ENCODE measurements at places on chromosomes 13 and 19. TPM values are rescaled to one million over a fixed set of nuclear protein-coding genes. Genes with fewer than 3 reads are reported as not detected.

- no peaks in the 10 kb centered on the region for H3K27me3 ChIP-seq
- no peak overlapping the region for H3K27ac ChIP-seq
- no peak overlapping the region for H3K4me3 ChIP-seq
- DNase-seq = no peak
- H3K4me1 ChIP-seq = no peaks in the 10 kb centered on the region
- no peaks in the 10 kb centered on the region for H3K36me3 ChIP-seq
Observed at GRCh38 chr13:43339145-43339804, 315.9 kb downstream of the DNAJC15 start.

DNA sequence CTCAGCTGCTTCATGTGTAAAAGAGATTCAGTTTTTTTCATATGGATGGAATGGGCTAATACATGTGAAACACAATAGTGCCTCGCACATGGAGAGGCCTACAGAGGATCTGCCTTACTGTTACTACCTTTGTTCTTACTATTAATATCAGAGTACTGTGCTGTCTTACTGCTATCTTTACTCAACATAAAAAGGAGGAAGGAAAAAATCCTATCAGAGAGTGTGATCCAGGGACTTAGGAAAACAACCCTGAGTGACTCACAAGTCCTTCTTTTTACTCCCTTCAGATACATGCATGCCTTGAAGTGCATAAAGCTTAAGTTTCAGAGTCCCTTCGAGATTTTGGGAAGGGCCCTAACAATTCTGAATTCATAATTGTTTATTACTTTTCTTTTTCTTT lies 136.8 kb downstream of the TBC1D4 start:
- H3K36me3 ChIP-seq = no peaks in the 10 kb centered on the region
- no peaks in the 10 kb centered on the region for H3K27me3 ChIP-seq
- no peak overlapping the region for H3K4me3 ChIP-seq
- no peaks in the 10 kb centered on the region for H3K4me1 ChIP-seq

GRCh38 chr13:101552786-101553185 lies 100.3 kb downstream of the ITGBL1 start:
- H3K27me3 ChIP-seq = no peaks in the 10 kb centered on the region
- no peak overlapping the region for H3K27ac ChIP-seq
- no peak overlapping the region for H3K4me3 ChIP-seq
- no peak for DNase-seq
- no peaks in the 10 kb centered on the region for H3K4me1 ChIP-seq

DNA sequence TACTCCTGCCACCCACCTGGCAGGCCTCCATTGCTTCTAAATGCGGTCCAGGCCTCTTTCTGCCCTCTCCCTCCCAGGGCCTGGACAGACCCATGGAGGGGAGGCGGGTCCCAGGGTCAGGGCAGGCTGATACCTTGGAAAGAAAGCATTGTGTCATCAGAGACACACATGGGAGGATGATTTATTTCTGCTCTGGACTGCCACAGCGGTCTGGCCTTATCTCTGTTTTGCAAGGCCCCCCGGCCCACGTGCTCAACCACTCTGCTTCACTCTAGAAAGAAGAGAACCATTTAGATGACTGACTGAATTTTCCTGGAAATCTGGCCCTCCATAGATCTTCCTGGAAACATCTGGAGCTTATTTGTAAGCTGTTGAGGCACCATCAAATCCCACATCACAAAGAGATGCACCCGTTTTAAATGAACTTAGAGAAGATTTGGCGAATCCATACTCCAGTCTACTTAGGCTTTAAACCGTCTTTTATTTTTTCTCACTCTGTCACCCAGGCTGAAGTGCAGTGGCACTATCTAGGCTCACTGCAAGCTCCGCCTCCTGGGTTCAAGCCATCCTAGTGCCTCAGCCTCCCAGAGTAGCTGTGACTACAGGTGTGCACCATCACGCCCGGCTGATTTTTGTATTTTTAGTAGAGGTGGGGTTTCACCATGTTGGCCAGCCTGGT lies 48.3 kb upstream of the URI1 start:
- no peak overlapping the region for H3K4me3 ChIP-seq
- H3K27ac ChIP-seq = no peak overlapping the region
- DNase-seq = peak; percentile 32
- H3K36me3 ChIP-seq = no peaks in the 10 kb centered on the region
- no peaks in the 10 kb centered on the region for H3K4me1 ChIP-seq
- H3K27me3 ChIP-seq = no peaks in the 10 kb centered on the region

- no peaks in the 10 kb centered on the region for H3K36me3 ChIP-seq
- H3K27me3 ChIP-seq = no peaks in the 10 kb centered on the region
- peak; percentile 78 for DNase-seq
- H3K4me1 ChIP-seq = peaks cover 61% of the 10 kb centered on the region
Observed at GRCh38 chr19:38653028-38653571, 5.7 kb downstream of the ACTN4 start.

DNA sequence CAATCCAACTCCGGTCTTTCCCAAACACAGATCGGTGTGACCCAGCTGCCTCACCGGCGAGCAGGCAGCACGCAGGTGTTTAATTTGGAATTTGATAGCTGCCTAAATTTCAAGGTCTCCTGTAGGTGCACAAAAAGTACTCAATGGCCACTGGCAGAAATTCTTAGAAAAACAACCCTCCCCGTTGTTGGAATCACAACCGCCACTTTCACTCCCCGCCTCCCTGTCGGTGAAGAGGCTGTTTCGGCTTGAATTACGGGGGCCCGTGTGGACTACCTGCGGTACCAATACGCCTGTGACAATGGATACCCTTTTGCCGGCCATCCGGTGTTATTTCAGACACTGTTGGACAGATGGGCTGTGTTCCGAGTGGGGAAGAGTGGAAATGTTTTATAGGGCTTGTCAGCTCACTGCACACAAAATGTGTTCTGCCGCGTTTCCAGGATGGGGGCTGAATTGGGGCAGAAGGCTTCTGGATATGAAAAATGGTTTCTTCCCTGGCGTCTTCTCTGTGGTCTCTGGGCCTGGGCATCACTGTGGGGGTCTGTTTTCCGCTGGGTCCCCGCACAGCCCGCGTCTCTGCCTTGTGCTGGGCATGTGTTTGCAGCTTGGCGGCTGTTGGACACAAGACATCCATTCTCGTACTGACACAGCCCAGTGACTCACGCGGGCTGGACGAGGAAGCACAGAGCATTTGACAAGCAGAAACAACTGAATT lies 45.4 kb downstream of the ZIC5 start:
- no peaks in the 10 kb centered on the region for H3K36me3 ChIP-seq
- no peak overlapping the region for H3K27ac ChIP-seq
- no peaks in the 10 kb centered on the region for H3K4me1 ChIP-seq
- no peak overlapping the region for H3K4me3 ChIP-seq
- DNase-seq = no peak

- no peak overlapping the region for H3K4me3 ChIP-seq
- H3K27ac ChIP-seq = peak overlapping the region; percentile 42
- no peaks in the 10 kb centered on the region for H3K4me1 ChIP-seq
- no peak for DNase-seq
- no peaks in the 10 kb centered on the region for H3K36me3 ChIP-seq
- H3K27me3 ChIP-seq = no peaks in the 10 kb centered on the region
Observed at GRCh38 chr19:43467730-43468129, 2.3 kb upstream of the LYPD3 start.

The TMEM150B gene
- 9.2 TPM for polyA plus RNA-seq

The SIGLECL1 gene
- polyA plus RNA-seq = not detected

The KLF1 gene
- polyA plus RNA-seq = not detected
